ENCODE measurements at places on chromosomes 5 and 9.

- no peak for DNase-seq
Observed at GRCh38 chr5:140567871-140568270, 3.2 kb downstream of the SLC35A4 start.

- DNase-seq, result no peak
Observed at GRCh38 chr9:131234799-131235479, 41.4 kb downstream of the FAM78A start.

- no peak for DNase-seq
Observed at GRCh38 chr5:73095564-73096238, 24.7 kb upstream of the TMEM171 start.

DNA sequence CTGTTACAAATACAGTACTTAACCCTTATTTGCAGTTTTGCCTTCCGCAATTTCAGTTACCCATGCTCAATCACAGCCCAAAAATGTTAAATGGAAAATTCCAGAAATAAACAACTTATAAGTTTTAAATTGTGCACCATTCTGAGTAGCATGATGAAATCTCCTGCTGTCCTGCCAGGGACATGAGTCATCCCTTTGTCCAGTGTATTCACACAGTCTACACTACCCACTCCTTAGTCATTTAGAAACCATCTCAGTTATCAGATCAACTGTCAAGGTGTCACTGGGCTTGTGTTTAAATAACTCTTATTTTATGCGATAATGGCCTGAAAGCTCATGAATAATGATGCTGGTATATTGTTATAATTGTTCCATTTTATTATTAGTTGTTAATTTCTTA is 95.8 kb downstream of the PLCXD3 start:
- peak; percentile 46 for DNase-seq

- no peak for DNase-seq
Observed at GRCh38 chr5:60504342-60504741, 195.6 kb downstream of the DEPDC1B start.

GRCh38 chr5:159899067-159900049 is 16.9 kb upstream of the ADRA1B start:
- DNase-seq, result no peak

- DNase-seq, result peak; percentile 29
Observed at GRCh38 chr9:108019821-108020220, 530.3 kb upstream of the KLF4 start.

GRCh38 chr9:100206899-100207298 is 107.9 kb downstream of the INVS start:
- no peak for DNase-seq

- DNase-seq, result peak; percentile 60
Observed at GRCh38 chr5:181207214-181207959, 2.4 kb upstream of the TRIM7 start.

DNA sequence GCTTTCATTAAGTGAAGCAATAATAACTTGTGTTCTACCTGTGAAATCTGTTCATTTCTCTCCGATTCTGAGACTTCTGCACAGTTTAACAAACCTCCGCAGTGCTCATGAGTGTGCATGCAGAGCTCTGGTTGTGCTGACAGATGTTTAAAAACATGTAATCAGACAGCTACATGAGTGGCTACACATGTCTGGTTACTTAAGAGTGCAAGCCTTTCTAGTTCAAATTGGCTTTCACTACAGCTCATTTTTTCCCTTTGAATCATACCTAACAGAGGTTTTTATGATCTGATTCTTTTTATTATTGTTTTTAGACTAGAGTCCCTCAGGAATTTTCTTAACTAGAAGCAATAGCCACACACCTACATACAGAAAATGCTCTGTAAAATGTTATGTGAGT is 310.2 kb downstream of the ARRDC3 start:
- DNase-seq, result no peak

GRCh38 chr5:59126016-59126707 is 543.3 kb downstream of the RAB3C start:
- DNase-seq, result no peak

DNA sequence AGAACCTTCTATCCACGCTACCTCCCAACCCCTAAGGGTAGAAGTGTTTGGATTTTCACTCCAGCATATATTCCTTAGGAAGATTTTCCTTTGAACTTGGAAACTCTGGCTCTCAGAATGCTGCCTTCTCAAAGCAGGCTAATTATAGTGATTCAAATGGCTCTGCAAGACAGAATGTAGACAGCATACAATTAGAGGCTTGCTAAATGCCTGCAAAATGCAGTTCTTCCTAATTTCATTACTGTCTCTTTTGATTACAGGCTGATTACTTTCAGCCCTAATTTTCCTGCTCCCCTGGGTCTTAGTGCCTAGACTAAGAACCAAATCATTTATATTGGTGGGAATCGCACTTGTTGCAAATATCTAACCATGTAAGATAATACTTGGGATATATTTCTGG is 50.8 kb downstream of the ANKDD1B start:
- DNase-seq, result no peak

GRCh38 chr9:91496351-91496750 is 72.7 kb upstream of the NFIL3 start:
- no peak for DNase-seq

DNA sequence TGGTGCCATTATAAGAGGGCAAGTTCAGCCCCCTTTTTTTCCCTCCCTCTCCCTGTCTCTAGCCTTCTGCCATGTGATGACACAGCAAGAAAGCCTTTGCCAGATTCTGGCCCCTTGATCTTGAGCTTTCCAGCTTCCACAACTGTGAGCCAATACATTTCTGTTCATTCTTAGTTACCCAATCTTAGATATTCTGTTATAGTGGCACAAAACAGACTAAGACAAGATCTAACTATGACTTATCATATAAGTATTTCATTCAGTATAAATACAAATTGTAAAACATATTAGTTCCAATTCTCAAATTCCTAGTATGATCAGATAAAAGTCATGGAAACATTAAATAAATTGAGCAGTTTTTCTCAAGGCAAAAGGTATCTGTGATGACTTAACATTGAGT is 276.3 kb downstream of the COX7C start:
- no peak for DNase-seq

GRCh38 chr5:174535669-174536068 is 188.7 kb upstream of the MSX2 start:
- DNase-seq, result peak; percentile 56

GRCh38 chr5:9288234-9288633 is 257.6 kb downstream of the SEMA5A start:
- no peak for DNase-seq
